ENCODE measurements at places on chromosomes 5 and 9. TPM values are rescaled to one million over a fixed set of nuclear protein-coding genes. Genes with fewer than 3 reads are reported as not detected.
A peak's percentile ranks its signal among the peaks of the same experiment; 100 is the strongest.

NFIL3 gene
- 24.6 TPM for total RNA-seq

COL5A1 gene
- 129 TPM for total RNA-seq

GARIN3 gene
- not detected for total RNA-seq

ARL10 gene
- total RNA-seq = 10.4 TPM

- H3K4me1 ChIP-seq = peaks cover 24% of the 10 kb centered on the region
- H3K27me3 ChIP-seq = no peaks in the 10 kb centered on the region
- no peaks in the 10 kb centered on the region for H3K36me3 ChIP-seq
- DNase-seq = no peak
- H3K27ac ChIP-seq = no peak overlapping the region
- no peak overlapping the region for H3K4me3 ChIP-seq
Measured at GRCh38 chr9:88818495-88819201, 172.6 kb upstream of the S1PR3 start.

- H3K27me3 ChIP-seq = no peaks in the 10 kb centered on the region
- no peaks in the 10 kb centered on the region for H3K36me3 ChIP-seq
- DNase-seq = no peak
- H3K4me3 ChIP-seq = no peak overlapping the region
- no peak overlapping the region for H3K27ac ChIP-seq
Measured at GRCh38 chr5:160534914-160535313, 113.3 kb downstream of the PTTG1 start.

SLC44A1 gene
- total RNA-seq = 58.8 TPM

GRCh38 chr9:29220596-29221251, 1647.4 kb upstream of the C9orf72 start:
- no peaks in the 10 kb centered on the region for H3K27me3 ChIP-seq
- H3K4me3 ChIP-seq = no peak overlapping the region
- H3K27ac ChIP-seq = no peak overlapping the region

- DNase-seq = no peak
- no peaks in the 10 kb centered on the region for H3K36me3 ChIP-seq
- no peak overlapping the region for H3K27ac ChIP-seq
- no peaks in the 10 kb centered on the region for H3K4me1 ChIP-seq
Measured at GRCh38 chr5:19536387-19536786, 451.6 kb downstream of the CDH18 start.

CCDC152 gene
- total RNA-seq = 0.81 TPM

- no peaks in the 10 kb centered on the region for H3K36me3 ChIP-seq
- no peak overlapping the region for H3K4me3 ChIP-seq
- H3K27me3 ChIP-seq = no peaks in the 10 kb centered on the region
- no peak for DNase-seq
- H3K4me1 ChIP-seq = peaks cover 6% of the 10 kb centered on the region
- no peak overlapping the region for H3K27ac ChIP-seq
Measured at GRCh38 chr5:169655353-169655752, 18.3 kb downstream of the DOCK2 start.

CDH18 gene
- total RNA-seq = not detected

C5orf58 gene
- not detected for total RNA-seq

DNA sequence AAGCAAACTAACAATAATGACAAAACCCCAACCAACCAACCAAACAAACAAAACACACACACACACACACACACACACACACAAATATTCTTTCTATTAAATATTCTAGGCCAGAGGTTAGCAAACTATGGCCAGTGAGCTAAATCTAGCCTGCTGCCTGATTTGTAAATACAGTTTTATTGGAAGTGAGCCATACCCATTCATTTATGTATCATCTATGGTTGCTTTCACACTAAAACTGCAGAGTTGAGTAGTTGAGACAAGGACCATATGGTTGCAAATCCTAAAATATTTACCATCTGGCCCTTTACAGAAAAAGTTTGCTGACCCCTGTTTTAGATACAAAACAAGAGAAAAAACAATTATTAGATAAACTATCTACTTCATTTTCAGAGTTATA, 620.5 kb upstream of the SEMA6A start:
- H3K4me3 ChIP-seq = no peak overlapping the region
- no peak overlapping the region for H3K27ac ChIP-seq
- H3K4me1 ChIP-seq = no peaks in the 10 kb centered on the region
- DNase-seq = no peak

- no peak for DNase-seq
- no peak overlapping the region for H3K4me3 ChIP-seq
- H3K27me3 ChIP-seq = no peaks in the 10 kb centered on the region
- H3K36me3 ChIP-seq = no peaks in the 10 kb centered on the region
Measured at GRCh38 chr9:126569036-126569435, 44.7 kb upstream of the LMX1B start.

LRRC70 gene
- total RNA-seq = 4.2 TPM

- peak overlapping the region; percentile 78 for H3K27ac ChIP-seq
- H3K36me3 ChIP-seq = no peaks in the 10 kb centered on the region
- peak; percentile 87 for DNase-seq
Measured at GRCh38 chr9:131402738-131403492, 9.0 kb downstream of the PRRC2B start.

PRPF4 gene
- total RNA-seq = 20.6 TPM

GRCh38 chr9:95719354-95719753, 156.1 kb upstream of the ERCC6L2 start:
- no peaks in the 10 kb centered on the region for H3K36me3 ChIP-seq
- no peak overlapping the region for H3K27ac ChIP-seq
- no peak for DNase-seq
- H3K27me3 ChIP-seq = no peaks in the 10 kb centered on the region
- H3K4me3 ChIP-seq = no peak overlapping the region
- H3K4me1 ChIP-seq = peaks cover 3% of the 10 kb centered on the region

GRCh38 chr5:120765189-120765588, 301.1 kb downstream of the PRR16 start:
- DNase-seq = no peak
- no peaks in the 10 kb centered on the region for H3K27me3 ChIP-seq
- H3K27ac ChIP-seq = no peak overlapping the region
- no peaks in the 10 kb centered on the region for H3K4me1 ChIP-seq

GRCh38 chr5:38323645-38324295, 65.4 kb downstream of the EGFLAM start:
- H3K36me3 ChIP-seq = no peaks in the 10 kb centered on the region
- no peak overlapping the region for H3K27ac ChIP-seq
- H3K4me3 ChIP-seq = no peak overlapping the region
- no peaks in the 10 kb centered on the region for H3K27me3 ChIP-seq

OR1J2 gene
- total RNA-seq = not detected

MSX2 gene
- not detected for total RNA-seq

DNA sequence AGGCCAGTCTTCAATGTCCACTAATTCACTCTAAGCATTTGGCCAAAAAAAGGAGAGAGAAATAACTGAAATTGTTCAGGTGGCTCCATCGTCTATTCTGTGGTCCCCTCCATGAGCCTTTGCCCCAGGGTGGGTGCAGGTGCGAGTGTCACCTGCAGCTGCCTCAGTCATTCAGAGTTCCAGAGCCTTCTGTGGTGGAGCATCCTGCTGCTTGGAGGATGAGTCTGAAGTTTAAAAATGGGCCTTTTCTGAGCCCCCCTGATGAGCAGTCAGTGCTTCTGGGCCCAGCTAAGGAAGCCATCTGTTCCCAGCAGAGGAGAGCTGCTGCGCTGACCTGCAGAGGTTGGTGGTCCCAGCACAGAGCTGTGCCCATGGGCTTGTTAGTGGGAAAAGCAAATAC, 48.2 kb downstream of the NDST1 start:
- no peak overlapping the region for H3K27ac ChIP-seq
- DNase-seq = no peak
- peaks cover 16% of the 10 kb centered on the region for H3K4me1 ChIP-seq
- H3K4me3 ChIP-seq = no peak overlapping the region
- no peaks in the 10 kb centered on the region for H3K27me3 ChIP-seq
- H3K36me3 ChIP-seq = peaks cover 31% of the 10 kb centered on the region

GRCh38 chr5:14112998-14113652, 30.0 kb upstream of the TRIO start:
- no peaks in the 10 kb centered on the region for H3K4me1 ChIP-seq
- no peaks in the 10 kb centered on the region for H3K27me3 ChIP-seq
- H3K36me3 ChIP-seq = no peaks in the 10 kb centered on the region
- H3K27ac ChIP-seq = no peak overlapping the region

EMB gene
- total RNA-seq = 20.8 TPM

HAVCR1 gene
- 6.9 TPM for total RNA-seq

SLC46A2 gene
- total RNA-seq = 2.0 TPM

F2RL2 gene
- 2.7 TPM for total RNA-seq

SPATA31D3 gene
- total RNA-seq = not detected

- H3K4me1 ChIP-seq = peaks cover 9% of the 10 kb centered on the region
- H3K4me3 ChIP-seq = no peak overlapping the region
- no peaks in the 10 kb centered on the region for H3K27me3 ChIP-seq
- DNase-seq = no peak
Measured at GRCh38 chr5:39473156-39473775, 48.5 kb upstream of the DAB2 start.

DNA sequence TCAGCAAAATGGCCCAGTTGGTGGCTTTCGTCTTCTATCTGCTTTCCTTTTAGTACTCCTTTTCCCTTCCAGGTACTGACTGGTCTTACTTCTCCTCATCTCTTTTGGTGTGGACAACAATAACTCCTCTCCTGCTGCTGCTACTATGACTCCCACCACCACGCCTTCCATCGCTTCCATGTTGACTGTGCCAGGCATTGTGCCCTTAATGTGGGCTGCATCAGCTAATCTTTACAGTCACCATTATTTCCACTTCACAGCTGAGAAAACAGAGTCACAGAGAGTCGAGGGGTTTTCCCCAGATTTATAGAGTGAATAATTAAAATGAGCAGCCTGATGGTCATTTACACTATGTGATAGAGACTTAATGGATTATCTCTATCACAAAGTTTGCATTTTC, 184.9 kb upstream of the IL12B start:
- peaks cover 68% of the 10 kb centered on the region for H3K4me1 ChIP-seq
- H3K4me3 ChIP-seq = no peak overlapping the region
- no peak overlapping the region for H3K27ac ChIP-seq

PCDHB4 gene
- total RNA-seq = 14.5 TPM

DNA sequence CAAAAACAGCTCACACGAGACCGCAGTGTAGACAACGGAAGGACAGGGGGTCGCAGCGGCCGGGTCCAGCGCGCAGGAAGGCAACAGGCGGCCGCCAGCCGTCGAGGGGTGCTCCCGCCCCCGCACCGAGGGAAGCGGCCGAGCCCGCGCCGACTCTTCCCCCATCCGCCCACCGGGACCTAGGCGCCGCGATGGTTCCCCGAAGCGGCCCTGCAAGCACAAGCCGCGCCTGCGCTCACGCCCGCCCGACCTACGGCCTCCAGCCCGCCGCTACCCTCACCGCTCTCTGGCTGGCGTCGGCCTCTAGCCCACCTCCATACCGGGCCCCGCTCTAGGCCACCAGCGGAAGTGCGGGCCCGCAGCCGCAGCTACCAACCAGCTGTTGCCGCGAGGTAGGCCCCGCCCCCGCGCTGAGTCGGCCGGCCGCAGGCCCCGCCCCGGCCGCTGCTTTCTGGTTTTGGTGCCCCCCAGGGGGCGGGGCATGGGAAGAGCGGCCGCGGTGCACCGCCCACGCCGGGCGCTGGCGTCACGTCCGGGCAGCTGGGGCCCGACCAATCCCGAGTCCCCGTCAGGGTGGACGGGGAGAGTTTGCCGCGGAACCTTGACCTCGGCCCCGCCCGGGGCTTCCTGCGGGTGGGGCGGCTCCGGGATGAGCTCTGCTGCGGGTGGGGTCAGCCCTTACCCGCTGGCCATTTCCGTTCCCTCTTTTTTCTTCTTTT, at the start of gene SETX:
Gene SETX, minus strand, starts transcription at position 350 of the 719 bp plus-strand sequence. CDS start 5,558 bp downstream, outside the sequence.
- H3K36me3 ChIP-seq = peaks cover 11% of the 10 kb centered on the region
- H3K4me3 ChIP-seq = peak within 1 kb of the TSS; percentile 96
- peak within 1 kb of the TSS; percentile 89 for H3K27ac ChIP-seq
- DNase-seq = peak; percentile 87
- no peaks in the 10 kb centered on the region for H3K27me3 ChIP-seq

SLC22A5 gene
- total RNA-seq = 24.9 TPM

GRCh38 chr9:23769307-23769935, 56.6 kb downstream of the ELAVL2 start:
- H3K4me3 ChIP-seq = no peak overlapping the region
- H3K4me1 ChIP-seq = no peaks in the 10 kb centered on the region
- H3K36me3 ChIP-seq = no peaks in the 10 kb centered on the region

DNA sequence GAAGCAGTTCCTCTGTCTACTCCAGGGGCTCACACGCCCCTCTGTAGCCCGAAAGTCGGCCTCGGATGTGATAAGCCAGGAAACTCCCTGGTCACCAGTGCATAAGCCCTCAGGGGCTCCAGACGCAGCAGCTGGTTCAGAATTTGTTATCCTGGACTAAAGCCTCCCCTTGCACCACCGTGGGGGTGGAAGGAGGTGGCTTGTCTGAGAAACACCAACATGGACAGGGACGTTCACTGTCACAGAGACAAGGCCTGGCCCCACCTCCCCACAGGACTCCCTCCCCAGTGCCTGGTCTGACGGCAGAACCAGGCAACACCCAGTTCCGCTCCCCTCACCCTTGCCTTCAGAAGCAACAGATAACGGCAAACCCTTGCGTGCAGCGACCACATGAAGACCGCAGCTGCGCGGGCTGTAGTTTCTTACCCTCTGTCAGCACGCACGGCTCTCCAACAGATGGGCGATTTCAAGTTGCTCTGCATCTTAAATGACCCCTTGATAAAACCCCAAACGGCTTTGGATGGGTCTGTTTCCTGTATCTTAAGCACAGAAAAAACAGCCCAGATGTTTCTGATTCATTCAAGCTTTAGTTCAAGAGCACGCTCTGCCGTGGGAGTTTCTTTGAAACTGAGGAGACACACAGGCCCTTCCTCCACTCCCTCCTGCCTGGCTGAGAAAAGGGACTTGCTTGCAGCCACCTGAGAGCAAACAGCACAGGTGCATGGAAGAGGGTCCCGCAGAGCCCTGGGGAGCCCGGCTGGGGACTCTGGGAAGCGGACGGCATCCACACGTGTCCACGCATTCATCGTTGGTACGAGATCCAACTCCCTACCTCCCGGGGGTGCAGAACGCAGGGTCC, 44.7 kb upstream of the NKD2 start:
- no peak overlapping the region for H3K27ac ChIP-seq
- H3K4me3 ChIP-seq = no peak overlapping the region
- H3K4me1 ChIP-seq = no peaks in the 10 kb centered on the region
- H3K27me3 ChIP-seq = no peaks in the 10 kb centered on the region
- H3K36me3 ChIP-seq = no peaks in the 10 kb centered on the region

DNA sequence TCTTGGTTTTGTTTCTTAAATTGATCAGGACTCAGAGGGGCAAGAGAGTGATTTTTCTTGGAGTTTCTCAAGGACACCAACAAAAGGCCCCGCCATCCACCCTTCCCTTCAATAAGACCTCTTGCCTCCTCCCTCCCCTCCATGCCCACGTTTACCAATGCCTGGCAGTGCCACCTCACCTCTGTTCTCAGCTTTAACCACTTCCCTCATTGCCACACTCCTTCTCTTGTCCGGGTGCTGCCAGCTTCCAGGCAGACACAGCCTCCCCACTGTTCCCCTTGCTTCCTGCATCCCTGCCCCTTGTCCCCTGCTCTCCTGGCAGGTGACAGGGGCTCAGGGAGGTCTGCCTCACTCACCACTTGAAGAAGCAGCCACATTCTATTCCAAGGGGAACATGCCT, 90.8 kb downstream of the LHX2 start:
- no peaks in the 10 kb centered on the region for H3K36me3 ChIP-seq
- DNase-seq = no peak
- H3K4me3 ChIP-seq = no peak overlapping the region
- H3K4me1 ChIP-seq = no peaks in the 10 kb centered on the region
- H3K27me3 ChIP-seq = no peaks in the 10 kb centered on the region

AHRR gene
- total RNA-seq = 0.85 TPM

- no peak overlapping the region for H3K27ac ChIP-seq
- H3K4me1 ChIP-seq = no peaks in the 10 kb centered on the region
- no peak overlapping the region for H3K4me3 ChIP-seq
- H3K27me3 ChIP-seq = no peaks in the 10 kb centered on the region
Measured at GRCh38 chr9:5819174-5819573, 13.7 kb downstream of the ERMP1 start.

GRCh38 chr5:43117092-43117491, 3.6 kb upstream of the ZNF131 start:
- H3K27me3 ChIP-seq = no peaks in the 10 kb centered on the region
- H3K4me1 ChIP-seq = peaks cover 12% of the 10 kb centered on the region
- peak overlapping the region; percentile 34 for H3K27ac ChIP-seq
- no peak overlapping the region for H3K4me3 ChIP-seq
- no peak for DNase-seq
- no peaks in the 10 kb centered on the region for H3K36me3 ChIP-seq
